ENCODE measurements at places on chromosomes 12 and 14.

DNA sequence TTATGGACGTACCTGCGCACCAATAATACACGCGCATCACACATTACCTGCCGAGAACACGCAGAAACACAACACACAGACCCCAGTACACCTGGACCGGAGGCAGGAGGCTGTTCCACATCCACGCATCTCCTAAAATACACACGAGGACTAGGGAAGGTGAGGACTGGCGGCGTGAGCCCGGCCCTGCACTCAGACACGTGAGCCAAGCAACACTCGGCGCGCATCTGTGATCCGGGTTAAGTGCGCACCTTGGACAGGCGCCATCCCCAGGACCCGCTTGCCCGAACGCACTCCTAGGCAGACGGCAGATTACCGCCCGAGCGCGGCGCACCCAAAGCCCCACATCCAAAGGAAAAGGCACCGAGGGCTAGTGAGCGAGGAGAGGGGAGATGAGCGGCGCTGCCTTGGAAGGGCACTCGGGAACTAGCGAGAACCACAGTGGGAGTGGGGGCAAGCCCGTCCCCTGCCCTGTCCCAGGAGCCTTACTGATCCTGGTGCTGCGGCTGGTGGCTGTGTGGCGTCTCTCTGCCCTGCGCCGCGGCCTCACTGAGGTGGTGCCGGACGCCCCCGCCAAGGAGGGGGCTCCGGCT lies 417 bp downstream of the GLS2 start:
- DNase-seq = no peak

- DNase-seq = peak; percentile 8
Observed at GRCh38 chr12:108618079-108618952, 15.4 kb downstream of the SELPLG start.

- no peak for DNase-seq
Observed at GRCh38 chr14:93745603-93746273, 42.5 kb downstream of the PRIMA1 start.

DNA sequence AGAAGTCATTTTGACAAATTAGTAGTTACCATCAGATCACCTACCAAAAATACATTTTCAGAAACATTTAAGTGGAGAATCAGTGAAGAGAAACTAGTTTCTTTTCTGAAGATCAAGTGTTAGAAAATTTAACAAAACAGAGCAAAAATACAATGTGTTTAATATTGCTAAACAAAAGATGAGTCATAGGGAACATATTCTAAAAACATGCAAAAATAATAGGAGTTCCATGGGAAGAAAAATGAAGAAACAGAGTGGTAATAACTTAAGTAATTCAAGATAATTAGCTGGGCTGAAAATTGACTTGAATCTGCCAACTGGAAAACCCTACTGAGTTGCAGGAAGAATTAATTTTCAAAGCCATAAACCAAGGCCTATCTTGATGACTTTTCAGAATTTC lies 111.5 kb upstream of the KITLG start:
- DNase-seq = no peak
